Activated CD4-positive, alpha-beta T cell treated with anti-CD3 and anti-CD28 coated beads, Interleukin-2, amount 10 ng/mL, durations not matched to agents 24 days and 14 days (primary cell): ENCODE measurements at places on chromosomes 11 and 22.

GRCh38 chr11:12110714-12111548 is 541 bp downstream of the MICAL2 start:
- H3K27me3 ChIP-seq = no peaks in the 10 kb centered on the region
- H3K4me1 ChIP-seq = peaks cover 53% of the 10 kb centered on the region
- peak overlapping the region; percentile 89 for H3K4me3 ChIP-seq
- DNase-seq = peak; percentile 85

DNA sequence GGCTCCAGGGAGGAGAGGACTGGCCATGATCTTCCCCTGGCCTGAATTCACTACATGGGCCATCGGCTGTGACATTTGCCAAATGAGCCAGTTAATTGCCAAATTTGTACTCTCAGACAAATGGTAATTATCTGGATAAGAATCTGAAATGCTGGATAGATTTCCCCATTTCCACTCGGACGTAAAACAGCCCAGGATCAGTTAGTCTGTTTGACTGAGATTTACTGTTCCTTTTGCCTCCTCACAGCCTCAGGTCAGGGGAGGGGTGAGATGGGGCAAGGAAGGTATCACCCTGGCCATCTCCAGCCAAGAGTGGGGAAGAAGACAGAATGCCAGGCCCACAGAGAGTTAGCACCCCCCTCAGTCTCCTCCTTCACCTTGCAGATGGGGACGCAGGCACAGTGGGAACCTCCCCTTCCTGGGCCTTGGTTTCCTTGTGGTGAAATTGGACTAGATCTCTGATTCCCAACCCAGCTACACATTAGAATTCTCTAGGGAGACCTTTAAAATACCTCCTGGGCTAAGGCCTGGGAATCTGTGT is 5.2 kb downstream of the TRIM29 start:
- H3K36me3 ChIP-seq = no peaks in the 10 kb centered on the region
- H3K27me3 ChIP-seq = no peaks in the 10 kb centered on the region
- H3K4me3 ChIP-seq = no peak overlapping the region
- no peak for DNase-seq
- H3K4me1 ChIP-seq = no peaks in the 10 kb centered on the region

DNA sequence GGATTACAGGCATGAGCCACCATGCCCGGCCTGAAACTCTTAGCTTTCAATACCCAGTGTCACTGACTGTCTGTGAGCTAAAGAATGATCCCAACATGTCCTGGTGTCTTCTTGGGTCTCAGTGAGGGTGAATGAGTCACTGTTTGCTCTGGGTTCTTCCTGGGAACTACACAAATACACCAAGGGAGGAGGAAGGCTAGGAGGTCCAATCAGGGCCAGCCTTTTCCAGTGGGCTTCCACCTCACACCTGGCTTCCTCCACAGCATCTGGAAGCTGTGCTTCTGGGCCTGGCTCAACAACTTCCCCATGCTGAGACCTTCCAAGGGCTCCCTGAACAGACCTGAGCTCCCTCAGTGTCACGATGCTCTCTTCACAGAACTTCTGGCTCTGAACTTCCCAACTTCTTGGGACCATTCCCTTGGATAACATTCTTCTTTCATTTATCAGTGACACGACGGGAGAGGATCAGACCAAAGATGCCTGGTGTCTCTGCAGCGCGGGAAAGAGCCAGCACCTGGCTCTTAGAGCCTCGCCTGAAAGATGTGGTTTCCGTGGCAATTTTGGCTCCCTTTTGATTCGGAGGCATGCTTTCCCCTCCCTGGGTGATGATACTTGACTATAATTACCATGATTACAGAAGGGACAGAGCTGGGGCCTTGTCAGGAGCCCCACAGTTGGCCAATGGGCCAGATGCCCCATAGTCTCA is 22.3 kb upstream of the CHRM4 start:
- no peak for DNase-seq
- peaks cover 35% of the 10 kb centered on the region for H3K36me3 ChIP-seq
- H3K4me3 ChIP-seq = no peak overlapping the region
- peaks cover 8% of the 10 kb centered on the region for H3K4me1 ChIP-seq
- no peak overlapping the region for H3K27ac ChIP-seq
- H3K27me3 ChIP-seq = no peaks in the 10 kb centered on the region

DNA sequence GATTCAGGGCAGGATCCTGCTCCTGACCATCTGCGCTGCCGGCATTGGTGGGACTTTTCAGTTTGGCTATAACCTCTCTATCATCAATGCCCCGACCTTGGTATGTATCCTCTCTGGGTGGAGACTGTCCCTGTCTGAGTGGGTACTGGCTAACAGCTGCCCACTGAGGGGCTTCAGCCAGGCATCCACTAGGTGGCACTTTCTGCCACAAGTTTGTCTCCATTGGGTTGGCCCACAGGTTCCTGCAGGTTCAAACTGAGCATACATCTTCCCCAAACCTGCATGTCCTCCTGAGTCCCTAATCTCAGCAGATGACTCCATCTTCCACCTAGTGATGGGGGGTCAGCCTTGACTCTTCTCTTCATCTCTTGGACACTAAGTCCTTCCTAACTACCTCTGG is 4.4 kb downstream of the SLC2A11 start:
- peak; percentile 86 for DNase-seq
- H3K27ac ChIP-seq = no peak overlapping the region
- H3K4me1 ChIP-seq = peaks cover 18% of the 10 kb centered on the region
- no peaks in the 10 kb centered on the region for H3K27me3 ChIP-seq
- no peaks in the 10 kb centered on the region for H3K36me3 ChIP-seq

DNA sequence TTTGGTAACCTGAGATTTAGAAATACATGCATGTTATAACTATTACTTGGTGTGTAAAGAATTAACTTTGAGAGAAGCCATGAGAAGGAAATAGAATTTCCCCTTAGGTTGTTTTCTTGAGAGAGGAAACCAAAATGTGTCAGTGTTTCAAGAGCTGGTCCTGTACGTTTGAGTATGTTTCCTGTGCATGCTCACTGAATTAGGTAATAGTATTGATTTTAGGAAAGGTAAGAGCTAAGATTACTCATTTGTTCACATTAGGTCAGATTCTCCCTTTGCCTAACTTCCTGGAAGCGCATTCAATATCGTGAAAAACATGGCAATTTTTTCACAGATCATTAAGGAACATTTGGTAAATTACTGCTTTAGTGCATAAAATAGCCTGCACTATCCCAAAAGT is 49.3 kb upstream of the RDX start:
- H3K27ac ChIP-seq = peak overlapping the region; percentile 99
- peak overlapping the region; percentile 61 for H3K4me3 ChIP-seq
- peak; percentile 66 for DNase-seq
- H3K36me3 ChIP-seq = peaks cover 13% of the 10 kb centered on the region
- H3K4me1 ChIP-seq = peaks cover 57% of the 10 kb centered on the region
